ENCODE measurements at places on chromosomes 3 and 15.
A peak's percentile ranks its signal among the peaks of the same experiment; 100 is the strongest.

DNA sequence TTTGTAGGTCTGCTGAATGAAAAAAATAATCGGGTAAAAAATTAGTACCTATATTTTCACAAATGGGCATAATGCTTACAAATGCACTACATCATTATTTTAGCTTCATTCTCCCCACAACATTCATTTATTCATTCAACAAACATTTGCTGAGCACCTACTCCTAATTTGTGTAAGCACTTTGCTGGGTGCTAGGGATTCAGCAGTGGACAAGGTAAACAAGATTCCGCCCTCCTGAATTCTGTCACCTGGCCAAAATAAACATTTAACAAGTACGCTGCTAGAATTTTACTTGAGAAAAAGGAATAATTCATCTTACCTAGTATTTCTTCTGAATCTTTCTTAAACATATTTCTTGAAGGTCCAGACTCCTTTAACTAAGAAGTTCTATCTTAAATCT is 72.1 kb downstream of the TIGIT start:
- no peaks in the 10 kb centered on the region for H3K36me3 ChIP-seq
- no peak overlapping the region for H3K4me3 ChIP-seq
- H3K27ac ChIP-seq, result no peak overlapping the region

DNA sequence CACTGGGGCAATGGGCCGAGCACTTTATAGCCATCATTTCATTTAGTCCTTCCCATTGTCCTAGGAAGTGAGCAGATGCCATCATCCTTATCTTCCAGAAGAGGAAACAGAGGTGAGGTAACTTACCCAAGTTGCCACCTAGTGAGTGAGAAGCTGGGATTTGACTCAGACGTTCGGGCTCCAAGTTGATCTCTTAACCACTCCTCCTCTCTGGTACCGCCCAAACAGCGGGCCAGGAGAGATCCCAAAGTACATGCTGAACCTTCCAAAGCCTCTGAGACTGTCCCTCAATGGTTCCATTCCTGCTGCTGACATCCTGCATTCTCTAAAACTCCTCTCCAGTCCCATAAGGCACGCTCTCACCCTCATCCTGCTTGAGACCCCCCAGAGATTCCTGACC is 56.2 kb downstream of the EXOG start:
- no peaks in the 10 kb centered on the region for H3K36me3 ChIP-seq
- no peak overlapping the region for H3K27ac ChIP-seq
- 0 out of 2 replicates have a peak, but pooled peaks cover 4% of the 10 kb centered on the region for H3K27me3 ChIP-seq

DNA sequence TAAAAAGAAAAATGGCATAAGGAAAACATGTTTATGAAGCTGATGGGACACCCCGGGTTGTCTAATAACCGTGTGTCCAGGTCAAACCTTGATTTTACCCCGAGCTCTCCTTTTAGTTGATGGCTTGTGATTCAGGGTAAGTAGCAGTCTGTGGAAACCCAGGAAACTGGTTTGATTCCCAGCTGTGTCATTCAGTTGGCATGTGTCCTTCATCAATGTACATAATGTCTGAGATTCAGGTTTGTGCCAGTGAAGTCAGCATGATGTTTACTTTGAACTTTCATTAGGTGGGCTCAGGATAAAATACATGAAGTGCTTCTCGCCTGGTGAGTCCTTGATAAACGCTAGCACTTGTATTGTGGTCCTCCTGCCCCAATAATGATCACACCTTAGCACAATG is 4.3 kb upstream of the COPG1 start:
- H3K27ac ChIP-seq, result peak overlapping the region; percentile 58
- no peaks in the 10 kb centered on the region for H3K36me3 ChIP-seq
- peaks cover 31% of the 10 kb centered on the region for H3K4me1 ChIP-seq

DNA sequence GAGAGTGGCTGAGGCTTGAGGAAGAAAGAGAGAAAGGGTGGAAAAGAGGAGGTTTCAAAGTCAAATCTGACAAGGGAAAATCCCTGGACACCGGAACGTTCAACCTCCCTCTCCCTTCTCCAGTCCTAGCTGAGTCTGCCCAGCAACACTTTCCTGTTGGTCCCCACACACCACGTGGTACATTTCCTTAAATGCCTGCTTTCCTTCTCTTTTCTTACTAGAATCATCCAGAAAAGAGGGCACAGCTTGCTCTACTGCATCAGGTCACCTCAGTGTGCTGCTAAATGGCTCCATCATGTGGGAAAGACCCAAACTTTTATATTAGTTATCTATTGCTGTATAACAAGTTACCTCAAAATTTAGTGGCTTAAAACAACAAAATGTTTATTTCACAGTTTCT is 181.2 kb downstream of the NECTIN3 start:
- no peak overlapping the region for H3K27ac ChIP-seq
- H3K4me3 ChIP-seq, result no peak overlapping the region
- H3K27me3 ChIP-seq, result no peaks in the 10 kb centered on the region
- H3K4me1 ChIP-seq, result no peaks in the 10 kb centered on the region

GRCh38 chr3:1251282-1252060 is 158.6 kb downstream of the CNTN6 start:
- no peaks in the 10 kb centered on the region for H3K4me1 ChIP-seq
- H3K27ac ChIP-seq, result no peak overlapping the region
- H3K27me3 ChIP-seq, result no peaks in the 10 kb centered on the region
- H3K36me3 ChIP-seq, result no peaks in the 10 kb centered on the region
- DNase-seq, result no peak
- H3K4me3 ChIP-seq, result no peak overlapping the region
